NCI-H2029 treated with DMSO at 0.1 percent for 48 hours (cell line): ENCODE measurements at places on chromosomes 7 and 10.
A peak's percentile ranks its signal among the peaks of the same experiment; 100 is the strongest.

GRCh38 chr7:123209786-123210185, 10.0 kb upstream of the SLC13A1 start:
- no peak for DNase-seq

- no peak for DNase-seq
Measured at GRCh38 chr10:113820507-113820906, 33.4 kb downstream of the DCLRE1A start.

GRCh38 chr7:45070254-45070642, 18.5 kb downstream of the NACAD start:
- DNase-seq, result no peak

DNA sequence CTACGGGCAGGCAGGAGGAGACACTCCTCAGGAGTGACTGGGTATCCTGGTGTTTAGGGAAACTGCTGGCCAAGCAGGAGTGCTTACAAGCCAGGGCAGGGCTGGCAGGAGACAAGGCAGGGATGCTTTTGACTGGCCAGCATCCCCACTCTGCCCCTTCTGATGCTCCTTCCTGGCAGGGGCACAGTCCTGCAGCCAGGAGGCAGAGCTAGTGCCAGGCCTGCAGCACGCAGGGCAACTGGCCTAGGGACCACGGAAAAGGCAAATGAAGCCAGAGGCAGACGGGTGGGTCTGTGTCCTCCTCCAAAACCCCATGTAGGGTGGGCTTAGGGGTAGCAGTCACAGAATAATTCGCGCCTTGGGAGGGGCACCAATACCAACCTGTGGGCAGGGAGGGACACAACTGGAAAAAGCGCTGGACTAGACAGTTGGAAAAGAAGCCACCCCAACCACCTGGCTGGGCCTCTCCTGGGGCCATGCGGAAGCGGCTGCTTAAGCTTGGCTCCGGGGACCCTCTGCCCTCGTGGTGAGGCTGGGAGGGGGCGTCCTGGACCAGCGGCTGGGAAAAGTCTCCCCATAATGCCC, 4.8 kb downstream of the IMPDH1 start:
- no peak for DNase-seq

GRCh38 chr7:127413962-127414361, 21.5 kb upstream of the ZNF800 start:
- no peak for DNase-seq

- no peak for DNase-seq
Measured at GRCh38 chr7:43112941-43113621, 634 bp downstream of the HECW1 start.

DNA sequence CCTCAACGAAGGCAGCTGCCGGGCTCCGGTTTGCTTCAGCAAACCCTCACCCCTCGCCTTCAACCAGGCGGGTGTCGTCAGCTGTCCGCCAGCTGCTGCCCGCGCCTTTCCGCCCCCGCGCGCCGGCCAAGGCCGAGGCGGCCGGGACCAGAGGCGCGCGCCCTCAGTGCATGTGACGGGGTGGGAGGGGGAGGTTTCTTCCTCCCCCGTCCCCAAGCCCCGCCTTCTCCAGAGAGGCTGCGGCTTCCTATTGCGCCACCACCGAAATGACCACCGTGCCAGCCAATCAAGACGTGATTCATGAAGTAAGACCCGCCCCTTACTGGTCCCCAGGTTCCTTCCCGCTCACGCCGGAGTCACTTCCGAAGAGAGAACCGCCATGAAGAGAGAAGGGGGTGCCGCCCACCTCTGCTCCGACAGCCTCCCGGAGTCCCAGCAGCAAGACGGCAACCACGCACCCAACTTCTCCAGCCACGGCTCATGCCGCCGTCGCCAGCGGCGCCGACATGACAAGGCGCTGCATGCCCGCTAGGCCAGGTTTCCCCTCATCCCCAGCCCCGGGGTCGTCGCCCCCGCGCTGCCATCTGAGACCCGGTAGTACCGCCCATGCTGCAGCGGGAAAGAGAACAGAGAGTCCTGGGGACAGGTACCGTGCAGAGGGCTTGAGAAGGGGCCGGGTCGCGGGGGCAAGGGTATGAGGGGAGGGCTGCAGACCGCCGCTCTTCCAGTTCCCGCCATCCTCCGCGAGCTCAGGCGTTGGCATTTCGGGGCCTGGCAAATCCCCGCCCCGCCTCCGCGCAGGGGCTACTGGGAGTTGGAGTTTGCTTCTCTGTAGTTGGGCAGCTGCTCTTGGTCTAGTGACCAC, at the start of gene SLF2:
TSS of gene SLF2 (plus strand) at position 359 of the 865 bp plus-strand sequence. CDS start at position 507, 148 bp downstream.
- DNase-seq, result peak; percentile 45

GRCh38 chr10:78263521-78263988, 229.9 kb downstream of the RPS24 start:
- no peak for DNase-seq

- DNase-seq, result peak; percentile 90
Measured at GRCh38 chr7:141071855-141072547, 1.9 kb upstream of the TMEM178B start.

GRCh38 chr10:27783660-27784059, 38.0 kb upstream of the MKX start:
- DNase-seq, result no peak

DNA sequence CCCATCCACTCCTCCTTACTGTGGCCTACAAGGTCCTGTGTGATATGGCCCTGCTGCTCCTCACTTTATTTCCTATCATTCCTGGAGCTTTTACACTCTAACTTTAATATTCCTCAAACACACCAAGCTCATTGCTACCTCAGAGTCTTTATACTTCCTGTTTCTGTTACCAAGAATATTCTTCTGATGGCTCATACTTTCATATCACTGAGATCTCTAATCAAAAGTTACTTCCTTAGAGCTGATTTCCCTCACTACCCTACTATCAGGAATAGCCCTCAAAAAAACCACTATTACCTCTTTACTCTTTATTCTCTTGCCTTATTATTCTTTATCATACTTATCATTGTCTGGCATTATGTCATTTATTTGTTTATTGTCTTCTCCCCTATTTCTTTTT, 5.8 kb upstream of the PPP3CB start:
- DNase-seq, result no peak

GRCh38 chr10:93445097-93445960, 36.8 kb downstream of the MYOF start:
- peak; percentile 76 for DNase-seq

DNA sequence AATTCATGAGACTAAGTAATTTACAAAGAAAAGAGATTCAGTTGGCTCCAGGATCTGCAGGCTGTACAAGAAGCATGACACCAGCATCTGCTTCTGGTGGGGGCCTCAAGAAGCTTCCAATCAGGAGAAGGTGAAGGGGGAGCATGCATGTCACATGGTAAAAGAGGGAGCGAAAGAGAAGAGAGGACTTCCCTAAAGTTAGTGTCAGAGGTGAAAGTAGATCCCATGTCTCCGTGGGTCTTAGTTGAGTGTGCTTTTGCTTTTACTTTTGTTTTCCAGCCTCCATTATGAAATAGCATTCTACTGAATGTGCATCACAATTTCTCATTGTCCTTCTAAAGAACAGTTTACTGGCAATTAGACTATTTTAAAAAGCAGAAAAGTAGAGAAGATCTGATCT, 213.6 kb upstream of the FZD1 start:
- DNase-seq, result no peak

DNA sequence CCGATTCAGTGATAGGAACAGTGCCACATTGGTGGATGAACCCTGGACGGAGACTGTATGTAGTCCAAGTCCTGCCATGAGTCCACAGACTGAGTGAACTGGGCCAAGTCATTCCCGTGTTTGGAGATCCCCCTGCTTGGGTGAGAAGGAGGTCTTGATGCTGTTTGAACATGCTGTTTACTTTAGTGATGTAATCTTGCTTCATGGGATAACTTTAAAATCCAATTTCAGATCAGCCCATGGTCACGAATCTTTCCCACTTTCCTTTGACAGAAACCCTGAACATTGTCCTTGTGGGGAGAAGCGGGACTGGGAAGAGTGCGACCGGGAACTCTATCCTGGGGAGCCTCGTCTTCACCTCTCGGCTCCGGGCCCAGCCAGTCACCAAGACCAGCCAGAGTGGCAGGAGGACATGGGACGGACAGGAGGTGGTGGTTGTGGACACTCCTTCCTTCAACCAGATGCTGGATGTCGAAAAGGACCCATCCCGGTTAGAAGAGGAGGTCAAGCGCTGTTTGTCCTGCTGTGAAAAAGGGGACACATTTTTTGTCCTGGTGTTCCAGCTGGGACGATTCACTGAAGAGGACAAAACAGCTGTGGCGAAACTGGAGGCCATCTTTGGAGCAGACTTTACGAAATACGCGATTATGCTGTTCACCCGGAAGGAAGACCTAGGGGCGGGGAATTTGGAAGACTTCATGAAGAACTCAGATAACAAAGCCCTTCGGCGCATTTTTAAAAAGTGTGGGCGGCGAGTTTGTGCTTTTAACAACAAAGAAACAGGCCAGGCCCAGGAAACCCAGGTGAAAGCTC, 26.6 kb downstream of the GIMAP8 start:
- no peak for DNase-seq

- DNase-seq, result no peak
Measured at GRCh38 chr10:123204127-123204461, 49.9 kb downstream of the BUB3 start.

DNA sequence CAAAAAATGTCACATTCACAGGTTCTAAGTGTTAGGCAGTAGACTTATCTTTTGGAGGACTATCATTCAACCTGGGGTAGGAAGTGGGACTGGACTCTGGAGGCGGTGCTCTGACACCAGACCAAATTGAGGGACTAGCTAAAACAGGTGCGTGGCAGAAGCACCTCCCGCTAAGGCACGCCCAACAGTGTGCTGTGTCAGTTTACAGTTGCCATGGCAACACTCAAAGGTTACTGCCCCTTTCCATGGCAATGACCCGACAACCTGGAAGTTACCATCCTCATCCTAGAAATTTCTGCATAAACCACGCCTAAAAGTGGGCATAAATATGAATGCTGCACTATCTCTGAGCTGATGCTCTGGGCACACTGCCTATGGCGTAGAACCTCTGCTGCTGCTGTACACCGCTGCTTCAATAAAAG, 14.0 kb upstream of the BLNK start:
- no peak for DNase-seq

- DNase-seq, result peak; percentile 18
Measured at GRCh38 chr7:15317215-15317614, 244.6 kb downstream of the AGMO start.

- no peak for DNase-seq
Measured at GRCh38 chr7:43756368-43757072, 2.0 kb upstream of the BLVRA start.

DNA sequence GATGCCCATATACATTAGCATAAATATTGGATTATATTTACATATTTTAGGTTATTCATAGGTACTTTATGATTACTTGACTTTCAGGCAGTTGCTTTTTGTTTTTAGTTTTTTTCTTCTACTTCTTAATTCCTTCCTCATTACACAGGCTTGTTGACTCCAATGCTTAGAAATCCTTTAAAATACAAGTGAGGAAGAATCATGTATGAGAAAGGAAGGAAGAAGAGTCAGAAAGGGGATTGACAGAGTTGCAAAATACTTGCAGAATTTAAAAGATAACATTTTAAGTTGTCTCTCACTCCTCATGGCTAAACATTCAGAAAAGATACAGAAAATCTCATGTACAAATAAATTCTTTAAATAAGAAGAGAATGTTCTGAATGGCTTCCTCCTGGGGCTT, 61.9 kb downstream of the ATXN7L1 start:
- DNase-seq, result no peak

DNA sequence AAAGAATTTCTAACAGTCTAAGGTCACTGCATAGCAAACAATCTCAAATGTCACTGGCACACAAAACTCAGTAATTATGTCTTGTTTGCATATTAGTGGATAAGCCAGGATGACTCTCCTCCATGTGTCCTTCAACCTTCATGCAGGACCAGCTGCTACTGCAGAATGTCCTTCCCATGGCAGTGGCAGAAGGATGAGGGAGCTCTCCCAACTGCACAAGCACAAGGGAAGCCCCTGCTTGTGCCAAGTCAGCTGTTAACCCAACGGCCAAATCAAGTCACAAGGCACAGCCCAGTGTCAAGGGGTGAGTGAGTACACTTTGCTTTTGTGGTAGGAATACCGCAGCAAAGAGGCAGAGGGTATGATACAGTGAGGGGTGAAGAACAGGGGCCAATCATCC, 59.3 kb upstream of the VWC2 start:
- no peak for DNase-seq

GRCh38 chr10:129730993-129731325, 233.1 kb downstream of the EBF3 start:
- no peak for DNase-seq

GRCh38 chr10:13787015-13787421, 200.3 kb downstream of the PRPF18 start:
- no peak for DNase-seq

GRCh38 chr10:95860166-95860940, 47.4 kb upstream of the CC2D2B start:
- no peak for DNase-seq

DNA sequence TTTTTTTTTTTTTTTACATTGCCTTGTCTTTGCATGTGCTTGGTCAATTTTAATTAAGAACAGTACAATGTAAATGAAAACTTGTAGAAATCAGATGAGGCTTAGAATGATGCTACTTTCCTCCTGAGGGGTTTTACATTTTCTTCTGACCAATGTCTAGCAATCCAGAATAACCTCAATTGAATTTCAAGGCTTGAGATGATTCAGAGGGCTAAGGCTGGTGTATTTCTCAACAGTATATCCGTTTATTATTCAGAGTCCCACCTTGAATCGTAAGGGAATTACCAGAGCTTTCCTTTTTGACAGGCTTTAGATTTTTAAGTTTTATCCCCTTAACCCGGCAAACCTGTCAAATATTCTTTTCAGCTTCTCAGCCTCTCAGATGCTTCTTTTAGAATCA, 231.2 kb upstream of the STK17A start:
- DNase-seq, result no peak

GRCh38 chr7:127486654-127487053, 94.1 kb upstream of the ZNF800 start:
- DNase-seq, result no peak

DNA sequence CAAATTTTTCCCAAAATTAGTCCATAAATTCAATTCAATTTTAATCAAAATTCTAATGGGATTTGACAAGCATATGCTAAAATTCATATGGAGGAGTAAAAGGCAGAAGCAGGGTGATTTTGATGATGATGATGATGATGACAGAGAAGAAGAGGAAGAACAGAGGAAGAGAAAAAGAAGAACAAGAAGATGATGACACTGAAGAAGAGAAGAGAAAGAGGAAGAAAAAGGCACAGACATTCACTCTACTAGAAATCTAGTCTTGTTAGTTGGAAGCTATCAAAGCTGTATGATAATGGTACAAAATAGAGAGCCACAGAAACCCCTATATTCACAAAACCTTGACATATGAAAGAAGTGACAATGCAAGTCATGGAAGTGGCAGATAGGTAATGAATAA, 157.9 kb downstream of the ELMO1 start:
- no peak for DNase-seq
